ENCODE measurements at places on chromosomes 6 and 20.

DNA sequence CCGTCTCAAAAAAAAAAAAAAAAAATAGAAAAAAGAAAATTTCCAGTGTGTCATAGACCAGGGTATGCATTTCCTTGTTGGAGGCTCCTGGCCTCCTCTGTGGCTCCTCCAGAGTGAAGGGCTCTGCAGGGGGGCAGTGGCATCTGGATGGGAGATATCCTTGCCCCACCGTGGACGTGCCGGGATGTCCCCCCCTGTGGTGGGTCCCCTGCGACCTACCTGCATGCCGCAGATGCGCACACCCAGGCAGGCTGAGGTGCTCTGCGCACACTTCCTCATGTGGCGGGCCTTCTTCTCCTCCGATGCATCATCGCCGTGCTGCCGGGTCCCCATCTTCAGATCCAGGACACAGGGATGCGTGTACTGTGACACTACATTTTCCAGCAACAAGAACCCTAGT is 13.7 kb upstream of the UQCC2 start:
- DNase-seq: no peak

- DNase-seq: peak; percentile 87
Observed at GRCh38 chr6:168035098-168035660, 37.7 kb downstream of the KIF25 start.

- DNase-seq: no peak
Observed at GRCh38 chr6:106782536-106783285, 153.3 kb downstream of the QRSL1 start.

DNA sequence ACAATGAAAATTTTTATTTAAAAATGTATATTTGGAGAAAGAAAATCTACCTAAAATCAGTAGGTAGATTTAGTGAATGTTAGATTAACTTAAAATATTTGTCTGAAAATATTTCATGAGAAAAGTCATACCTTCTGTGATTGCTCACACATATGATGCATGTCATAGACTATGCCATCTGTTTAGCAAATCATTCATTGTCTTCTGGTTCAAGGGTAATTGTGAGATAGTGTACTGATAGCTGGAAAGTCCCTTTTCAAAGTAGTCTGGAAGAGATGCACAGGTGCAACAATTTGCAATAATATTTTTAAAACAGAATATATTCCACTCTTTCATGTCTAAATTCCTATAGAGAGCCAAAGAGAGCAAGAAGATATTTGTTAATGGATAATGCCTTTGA is 21.0 kb upstream of the RNF217 start:
- no peak for DNase-seq

- no peak for DNase-seq
Observed at GRCh38 chr6:69422020-69422419, 374.8 kb downstream of the LMBRD1 start.

DNA sequence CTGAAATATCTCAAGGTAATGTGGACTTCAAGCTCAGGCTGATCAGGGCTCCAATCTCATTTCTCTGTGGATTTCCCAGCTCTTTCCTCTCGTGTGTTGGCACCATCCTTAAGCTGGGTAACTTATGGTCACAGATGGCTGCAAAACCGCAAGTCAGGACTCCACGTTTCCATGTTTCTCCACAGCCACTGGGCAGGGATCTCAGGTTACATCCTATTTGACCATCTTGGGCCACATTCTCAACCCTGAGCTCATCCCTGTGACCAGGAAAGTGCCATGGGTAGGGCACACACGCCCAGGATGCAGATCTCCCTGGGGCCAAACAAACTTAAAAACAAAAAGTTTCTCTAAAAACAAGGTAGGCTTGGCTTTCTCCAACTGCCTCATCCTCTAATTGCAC is 15.4 kb downstream of the RPS6KA2 start:
- DNase-seq: no peak

DNA sequence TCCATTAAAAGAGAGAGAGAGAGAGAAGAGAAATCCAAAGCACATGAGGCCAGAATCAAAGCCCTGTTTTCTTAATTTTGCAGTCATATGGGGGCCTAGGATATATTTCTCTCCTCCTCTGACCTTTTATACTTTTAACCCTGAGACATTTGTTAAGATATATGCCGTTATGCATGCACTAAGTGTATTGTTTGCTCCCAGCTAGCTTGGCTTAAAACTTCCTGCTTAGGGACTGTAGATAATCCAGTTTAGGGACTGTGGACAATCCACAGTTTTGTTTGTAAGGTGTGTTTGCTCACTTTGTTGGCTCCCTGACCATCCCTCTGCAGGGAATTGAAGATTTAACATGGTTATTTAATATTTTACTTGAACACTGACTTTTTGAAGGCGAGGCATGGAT is 166.3 kb upstream of the TSHZ2 start:
- DNase-seq: no peak

DNA sequence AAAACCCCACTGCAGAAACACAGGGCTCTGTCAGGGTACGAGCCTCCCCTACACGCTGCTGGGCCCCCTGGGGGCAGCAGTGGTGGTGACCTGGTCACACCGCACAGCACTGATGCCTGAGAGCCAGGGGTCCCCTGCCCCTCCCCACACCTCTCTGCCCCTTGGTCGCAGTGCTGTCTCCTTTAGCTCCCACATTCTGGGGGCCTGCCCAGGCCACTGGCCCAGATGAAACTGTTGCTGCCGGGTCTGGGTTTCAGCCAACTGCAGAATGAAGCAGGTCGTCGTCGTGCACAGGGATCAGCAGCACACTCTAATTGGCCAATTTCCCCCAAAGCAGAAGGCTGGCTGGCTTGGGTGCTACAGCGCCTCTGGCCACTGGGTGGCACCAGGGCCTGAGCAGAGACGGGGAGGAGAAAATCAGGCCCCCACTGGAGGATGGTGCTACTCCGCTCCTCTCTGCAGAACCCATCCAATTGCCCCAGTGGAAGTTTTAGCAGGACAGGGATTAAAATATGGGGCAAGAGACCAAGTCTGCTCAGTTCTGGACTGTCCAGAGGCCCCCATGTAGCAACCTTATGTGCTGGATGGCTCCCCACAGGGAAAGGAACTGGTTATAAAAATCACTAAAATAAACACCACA is 26.1 kb downstream of the DIDO1 start:
- no peak for DNase-seq

GRCh38 chr20:30500829-30501440 is 756.5 kb upstream of the DEFB115 start:
- no peak for DNase-seq

GRCh38 chr6:7895125-7895423 is 15.5 kb downstream of the TXNDC5 start:
- no peak for DNase-seq

DNA sequence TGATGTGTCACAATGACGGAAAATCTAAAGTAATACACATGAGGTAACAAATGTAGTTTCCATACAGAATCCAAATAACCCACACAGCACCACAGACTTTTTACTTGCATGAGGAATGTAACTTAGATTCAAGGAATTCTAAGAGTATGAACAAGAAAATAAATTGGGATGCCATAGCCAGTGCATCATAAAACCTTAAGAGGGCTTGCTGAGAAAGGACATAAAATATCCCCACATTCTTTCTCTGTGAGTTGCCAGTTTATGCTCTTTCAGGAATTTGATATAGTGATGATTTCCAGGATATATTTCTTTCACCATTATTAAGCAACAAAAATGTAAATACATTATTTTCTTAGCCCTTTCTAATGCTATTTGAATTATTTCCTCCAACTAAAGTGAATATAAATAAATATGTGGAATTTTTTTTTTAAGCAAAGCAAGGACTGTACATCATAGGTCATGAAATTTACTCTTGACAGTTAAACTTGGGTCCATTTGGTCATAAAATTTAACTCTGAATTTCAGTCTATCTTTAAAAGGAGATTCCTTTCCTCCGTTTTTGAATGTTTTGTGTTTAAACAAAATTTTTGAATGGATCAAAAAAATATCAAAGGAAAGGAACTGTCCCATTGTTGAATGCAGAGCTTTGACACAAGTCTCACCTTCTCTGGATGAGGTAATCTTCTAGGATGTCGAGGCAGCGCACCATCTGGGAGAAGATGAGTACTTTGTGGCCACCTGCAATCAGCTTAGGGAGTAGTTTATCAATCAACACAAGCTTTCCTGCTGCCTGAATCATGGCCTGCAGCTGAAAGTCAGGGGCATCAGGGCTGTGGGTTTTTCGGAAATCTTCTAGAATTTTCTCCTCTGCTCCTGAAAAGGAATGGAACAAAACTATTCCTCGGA is 116.3 kb upstream of the EMILIN3 start:
- no peak for DNase-seq

DNA sequence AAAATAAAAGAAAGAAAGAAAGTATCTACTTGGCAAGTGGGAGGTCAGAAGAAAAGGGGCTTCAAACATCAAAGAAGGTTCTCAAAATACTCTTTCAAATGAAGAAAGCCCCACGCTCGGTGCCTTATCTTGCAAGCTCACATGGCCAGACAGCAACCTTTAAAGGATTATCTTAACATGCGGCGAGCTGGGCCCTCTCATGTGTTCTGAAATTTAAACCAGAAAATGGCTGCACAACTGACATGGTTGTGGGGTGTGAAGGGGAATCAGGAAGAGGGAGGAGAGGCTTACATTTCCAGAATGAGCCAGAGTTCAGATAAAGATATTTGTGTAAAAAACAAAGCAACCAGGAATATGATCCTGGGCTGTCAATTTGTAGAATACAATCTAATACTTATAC is 363.1 kb downstream of the PRKN start:
- DNase-seq: no peak

DNA sequence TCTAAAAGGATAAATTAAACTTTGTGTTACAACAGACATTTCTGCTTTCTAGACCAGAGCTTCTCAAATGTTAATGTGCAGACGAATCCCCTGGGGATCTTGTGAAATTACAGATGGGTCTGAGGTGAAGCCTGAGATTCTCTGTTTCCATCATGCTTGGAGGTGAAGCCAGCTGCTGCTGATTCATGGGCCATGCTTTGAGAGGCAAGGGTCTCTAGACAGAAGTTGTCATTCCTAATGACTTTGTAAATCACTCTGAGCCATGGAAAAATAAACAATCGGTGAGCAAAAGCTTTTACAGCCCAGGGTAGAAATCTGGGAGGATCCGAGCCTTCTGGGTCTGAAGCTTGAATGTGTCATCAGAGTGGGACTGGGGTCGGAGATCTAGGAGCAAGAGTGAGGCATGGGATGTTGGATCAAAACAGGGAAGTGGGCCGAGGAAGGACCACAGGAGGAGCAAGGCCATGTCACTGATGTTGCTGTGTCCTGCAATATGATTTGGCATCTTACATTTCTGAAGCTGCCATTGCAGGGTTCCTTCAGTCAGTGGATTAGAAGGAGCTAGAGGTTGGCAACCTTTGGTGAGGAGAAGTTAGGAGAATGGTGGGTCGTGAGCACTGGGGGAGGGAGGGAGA is 77.3 kb downstream of the TRMT11 start:
- no peak for DNase-seq

All from iPS DF 19.7 (cell line).